CD4-positive, alpha-beta T cell treated with Interferon gamma for 1 hour (primary cell): ENCODE measurements at places on chromosomes 7 and 10.

- no peak for DNase-seq
These were observed 11.3 kb upstream of the SLIT1 start for GRCh38 chr10:97197030-97197500.

- DNase-seq: no peak
These were observed 25.7 kb downstream of the CAMK1D start for GRCh38 chr10:12375076-12375504.

DNA sequence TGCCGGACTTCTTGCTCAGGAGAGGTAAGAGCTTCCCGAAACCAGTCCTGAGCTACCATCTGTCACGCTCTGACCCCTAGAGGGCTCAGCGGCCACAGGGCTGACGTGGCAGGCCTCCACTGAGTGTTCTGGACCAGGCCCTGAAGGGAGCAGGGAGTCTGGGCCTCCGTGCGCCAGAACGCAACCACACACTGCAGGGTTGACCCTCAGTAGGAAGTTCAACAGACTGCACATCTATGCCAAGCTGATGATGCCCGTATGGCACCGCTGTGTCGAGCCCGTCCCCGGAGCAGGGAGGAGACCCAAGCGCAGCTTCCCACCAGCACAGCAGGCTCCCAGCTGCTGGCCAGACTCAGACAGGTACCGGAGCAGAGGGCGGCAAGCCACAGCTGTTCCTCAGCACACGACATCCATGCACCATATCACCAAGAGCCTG, 39.2 kb downstream of the CAMK2B start:
- no peak for DNase-seq

GRCh38 chr10:89702121-89702480, 711 bp downstream of the KIF20B start:
- no peak for DNase-seq

GRCh38 chr7:134562136-134562535, 13.2 kb downstream of the AKR1B15 start:
- DNase-seq: peak; percentile 8

GRCh38 chr10:58691528-58691927, 178.9 kb downstream of the BICC1 start:
- DNase-seq: no peak

GRCh38 chr7:135553346-135553745, 4.4 kb upstream of the NUP205 start:
- no peak for DNase-seq

GRCh38 chr7:73972614-73973013, 55.4 kb upstream of the ELN start:
- no peak for DNase-seq

DNA sequence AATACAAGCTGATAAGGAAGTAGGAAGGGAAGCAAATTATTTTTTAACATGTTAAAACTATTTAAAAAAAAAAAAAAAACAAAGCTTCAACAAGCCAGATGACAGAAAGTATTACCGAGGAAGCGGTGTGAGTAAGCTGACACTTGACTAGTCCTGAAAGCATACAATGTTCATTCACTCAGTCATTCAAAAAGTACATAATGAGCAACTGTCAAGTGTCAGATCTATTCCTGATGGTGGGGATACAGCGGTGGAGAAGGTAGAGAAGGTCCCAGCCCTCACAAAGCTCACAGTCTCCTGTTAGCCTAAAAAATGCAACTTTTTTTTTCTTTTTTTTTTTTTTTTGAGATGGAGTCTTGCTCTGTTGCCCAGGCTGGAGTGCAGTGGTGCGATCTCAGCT, 40.0 kb downstream of the RAPGEF5 start:
- DNase-seq: no peak

DNA sequence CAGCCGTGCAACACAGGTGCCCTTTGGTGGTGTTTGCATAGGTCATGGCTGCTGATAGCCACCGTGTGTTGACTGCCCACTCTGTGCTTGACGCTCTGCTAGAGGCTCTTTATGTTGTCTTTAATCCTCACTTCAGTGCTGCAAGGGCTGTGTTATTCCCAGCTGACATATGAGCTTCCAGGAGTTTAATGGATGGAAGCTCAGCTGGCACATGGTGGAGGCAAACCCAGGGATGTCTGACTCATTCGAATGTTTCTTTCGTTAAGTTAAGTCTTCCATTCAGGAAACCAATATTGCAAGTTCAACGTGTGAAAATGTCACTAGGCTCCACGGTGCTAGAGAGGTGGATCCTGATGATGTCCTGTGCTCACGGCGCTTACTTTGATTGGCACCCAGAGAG, 378.4 kb downstream of the DPP6 start:
- no peak for DNase-seq

DNA sequence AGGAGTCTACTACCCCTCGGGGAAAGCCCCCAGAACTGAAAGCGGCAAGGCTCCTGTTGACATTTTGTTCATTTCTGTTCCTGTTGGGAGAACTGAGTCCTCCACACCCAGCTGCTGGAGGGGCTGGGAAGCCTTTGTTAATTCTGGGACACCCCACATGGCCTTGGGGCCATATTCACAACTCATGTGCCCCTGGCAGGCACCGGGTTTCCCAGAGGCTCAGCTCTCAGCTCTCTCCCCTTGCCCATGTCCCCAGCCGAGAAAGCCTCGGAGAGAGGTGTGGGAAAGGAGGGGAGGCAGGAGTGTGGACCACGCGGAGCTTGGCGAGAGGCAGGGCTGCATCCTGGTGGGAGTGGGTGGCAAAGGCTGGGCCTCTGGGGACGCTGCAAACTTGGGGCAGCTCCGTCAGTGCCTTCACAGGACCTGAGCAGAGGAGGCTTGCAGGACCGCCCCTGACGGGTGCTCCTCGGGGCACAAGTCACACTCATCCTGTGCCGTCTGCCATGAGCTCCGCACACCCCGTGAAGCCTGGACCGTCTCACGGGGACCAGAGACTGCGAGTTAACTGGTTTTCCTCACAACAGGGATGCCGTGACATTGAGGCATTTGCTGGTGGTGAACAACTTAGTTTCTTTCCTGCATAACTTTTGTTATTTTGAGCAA, 140.9 kb downstream of the DNAJB6 start:
- no peak for DNase-seq

DNA sequence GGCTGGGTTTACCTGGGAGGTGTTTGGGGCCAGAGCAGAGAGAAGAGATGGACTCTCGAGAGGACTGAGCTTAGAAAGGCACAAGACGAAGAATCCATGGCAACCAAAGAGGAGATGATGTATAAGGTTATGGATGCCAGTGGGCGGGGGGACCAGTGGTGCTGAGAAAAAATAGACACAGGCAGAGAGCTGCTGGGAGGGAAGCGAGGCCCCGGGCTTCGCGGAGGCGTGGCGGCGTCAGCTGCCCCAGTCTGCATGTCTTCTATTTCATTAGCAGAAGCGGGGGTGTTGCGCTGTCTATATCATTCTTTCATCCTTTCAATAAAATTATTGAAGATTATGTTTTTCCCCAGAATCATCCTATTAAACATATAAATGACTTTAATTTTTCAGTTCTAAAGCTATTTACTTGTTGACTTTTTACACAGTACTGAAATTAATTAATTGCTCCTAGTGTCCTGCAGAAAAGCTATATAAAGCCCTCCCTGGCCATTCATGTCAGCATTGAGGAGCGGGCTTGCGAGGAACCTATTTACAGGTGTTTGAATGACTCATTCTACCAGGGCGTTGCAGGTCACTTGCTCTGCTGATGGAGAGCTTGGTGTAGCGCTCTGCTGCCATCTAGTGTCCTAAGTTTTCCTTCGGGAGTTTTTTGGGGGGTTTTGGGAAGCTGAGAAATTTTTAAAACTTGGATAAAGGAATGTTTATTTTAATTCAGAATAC, 42.9 kb upstream of the BHLHA15 start:
- peak; percentile 41 for DNase-seq

GRCh38 chr10:119177708-119178371, 772 bp downstream of the PRDX3 start:
- DNase-seq: no peak

GRCh38 chr7:108135446-108136190, 5.5 kb upstream of the LAMB4 start:
- DNase-seq: peak; percentile 42

GRCh38 chr7:45001138-45001694, 1.2 kb downstream of the CCM2 start:
- peak; percentile 64 for DNase-seq

GRCh38 chr10:131310142-131310541, 1.4 kb downstream of the TCERG1L start:
- no peak for DNase-seq

- no peak for DNase-seq
These were observed 38.7 kb upstream of the RET start for GRCh38 chr10:43037942-43038782.

- DNase-seq: no peak
These were observed 326.3 kb downstream of the ABCA13 start for GRCh38 chr7:48497521-48497920.

- peak; percentile 63 for DNase-seq
These were observed at the start of gene HOXA9 for GRCh38 chr7:27165089-27165995. Gene HOXA9 (minus strand): TSS chr7:27165537. CDS start chr7:27165457, 80 bp downstream.

DNA sequence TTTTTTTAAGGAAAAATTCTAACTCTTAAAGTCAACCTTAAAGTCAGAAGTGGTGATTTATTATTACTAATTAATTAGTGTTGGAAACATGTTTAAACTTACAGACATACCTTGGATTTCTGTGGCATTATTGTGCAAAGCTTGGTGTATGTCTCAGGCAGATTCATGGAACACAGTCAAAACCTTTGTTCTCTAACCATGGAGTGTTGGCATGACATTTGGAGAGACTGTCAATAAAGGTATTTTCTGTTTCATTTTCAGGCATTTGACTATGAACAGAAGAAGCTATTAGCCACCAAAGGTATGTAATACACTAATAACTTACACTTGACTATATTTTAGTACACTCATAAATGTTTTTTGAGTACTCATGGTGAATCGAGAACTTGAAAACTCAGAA, 293.7 kb downstream of the BICC1 start:
- no peak for DNase-seq

GRCh38 chr10:127851661-127852194, 41.0 kb downstream of the CLRN3 start:
- DNase-seq: no peak

GRCh38 chr10:71432956-71433767, 36.4 kb downstream of the CDH23 start:
- DNase-seq: no peak

GRCh38 chr10:2665772-2666171, 401.6 kb upstream of the PFKP start:
- DNase-seq: no peak

- DNase-seq: no peak
These were observed 26.9 kb upstream of the EPHB6 start for GRCh38 chr7:142827951-142828500.

DNA sequence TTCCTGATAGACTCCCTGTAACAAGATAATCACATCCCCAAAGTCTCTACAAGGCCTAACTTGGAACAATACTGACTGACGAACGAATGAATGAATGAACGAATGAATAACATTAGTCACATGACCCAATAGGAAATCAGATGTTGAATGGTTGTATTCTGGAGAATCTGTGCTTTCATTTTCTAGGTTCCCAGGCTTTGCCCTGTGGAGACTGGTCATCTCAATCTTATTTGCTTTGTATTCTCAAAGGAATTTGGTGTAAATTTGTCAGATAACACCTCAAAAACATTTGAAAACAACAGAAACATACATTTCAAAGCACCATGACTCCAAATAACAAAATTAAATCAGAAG, 69.6 kb upstream of the COL1A2 start:
- DNase-seq: no peak

DNA sequence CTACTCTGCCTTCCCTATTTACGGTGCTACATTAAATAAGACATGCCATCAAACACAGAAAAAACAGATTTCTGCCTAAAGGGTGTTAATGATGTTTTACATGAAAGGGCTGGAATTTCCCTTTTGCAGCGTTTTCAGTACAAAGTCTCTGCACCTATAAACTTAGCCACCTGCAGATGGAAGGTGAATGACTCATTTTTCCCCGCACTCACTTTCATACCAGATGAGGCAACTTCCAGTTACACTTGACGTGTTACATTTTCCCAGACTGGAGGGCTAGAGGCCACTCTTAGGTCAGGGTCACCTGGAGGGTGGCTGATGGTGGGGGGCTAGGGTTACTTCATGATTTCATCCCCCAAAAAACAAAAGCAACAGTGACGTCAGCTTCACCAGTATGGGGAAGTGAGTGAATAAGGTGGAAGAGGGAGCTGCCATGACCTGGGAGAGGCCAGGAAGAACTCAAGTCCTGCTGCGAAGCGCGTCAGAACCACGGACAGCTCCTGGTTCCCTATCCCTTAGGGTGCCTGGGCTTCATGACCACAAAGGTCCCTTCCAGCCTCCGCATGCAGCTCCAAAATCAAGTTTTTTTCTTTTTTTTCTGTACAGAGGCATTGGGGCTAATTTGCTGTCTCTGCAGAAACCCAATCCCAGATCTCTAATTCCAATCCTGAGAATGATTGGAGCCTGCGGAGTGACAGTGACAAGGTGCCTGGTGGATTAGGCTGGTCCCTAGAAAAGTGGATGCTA, 94.0 kb downstream of the ADARB2 start:
- no peak for DNase-seq

- DNase-seq: no peak
These were observed 8.4 kb downstream of the DBNL start for GRCh38 chr7:44052771-44053365.

DNA sequence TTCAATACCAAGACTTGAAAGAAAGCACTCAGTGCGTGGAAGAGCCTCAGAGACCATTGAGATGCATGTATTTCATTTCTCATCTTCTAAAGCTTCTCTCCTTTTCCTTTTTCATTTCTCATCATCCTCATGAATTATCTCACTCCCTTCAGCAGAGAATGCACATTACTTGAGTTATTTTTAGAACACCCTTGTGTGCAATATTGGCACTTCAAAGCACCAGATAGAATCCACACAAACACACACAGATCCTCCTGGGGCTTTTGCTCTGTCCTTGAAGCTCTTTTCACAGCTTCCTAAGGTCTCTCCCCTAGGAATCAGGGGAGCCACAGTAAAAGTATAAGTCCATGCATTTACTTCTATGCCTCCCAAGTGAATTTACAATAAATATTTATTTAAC, 18.3 kb downstream of the DGKI start:
- no peak for DNase-seq

DNA sequence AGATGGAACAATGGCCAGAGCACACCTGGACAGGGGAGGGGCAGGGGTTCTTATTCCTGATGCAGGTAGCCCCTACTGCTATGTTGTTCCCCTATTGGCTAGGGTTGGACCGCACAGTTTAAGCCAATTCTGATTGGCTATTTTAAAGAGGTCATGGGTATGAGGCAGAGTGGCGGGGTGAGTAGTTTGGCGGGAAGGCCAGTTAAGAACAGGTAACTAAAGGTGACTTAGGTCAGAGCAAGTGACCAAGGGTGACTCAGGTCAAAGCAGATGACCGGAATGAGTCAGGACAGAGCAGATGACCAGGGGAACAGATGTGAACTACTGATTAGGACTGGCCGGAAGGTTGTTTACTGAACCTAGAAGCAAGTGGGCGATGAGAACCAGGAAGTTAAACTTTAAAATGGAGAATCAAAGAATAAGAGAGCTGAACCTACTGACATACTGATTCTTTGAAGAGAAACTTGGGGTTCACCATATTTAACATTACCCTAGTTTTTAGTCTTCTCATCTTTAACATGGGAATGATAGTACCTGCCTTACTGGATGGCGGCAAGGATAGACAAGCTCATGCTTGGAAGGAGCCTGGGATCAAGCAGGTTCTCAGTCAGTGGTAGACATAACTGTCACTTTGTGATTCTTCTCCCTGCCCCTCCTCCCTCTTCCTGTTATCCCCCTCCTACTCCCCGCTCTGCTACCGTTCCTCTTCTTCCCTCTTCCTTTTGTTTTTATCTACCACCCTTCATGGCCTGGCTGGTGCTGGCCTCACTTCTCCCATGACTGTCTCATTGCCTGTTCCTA, 55.0 kb downstream of the CCNY start:
- DNase-seq: no peak

- DNase-seq: no peak
These were observed 1.7 kb upstream of the BLOC1S2 start for GRCh38 chr10:100288196-100288595.

GRCh38 chr10:99422529-99423096, 7.8 kb downstream of the GOT1 start:
- DNase-seq: no peak
